K562 (cell line): ENCODE measurements at places on chromosomes 3 and 15.

GRCh38 chr3:54591157-54591556 lies 336.7 kb downstream of the LRTM1 start:
- no peak for DNase-seq

DNA sequence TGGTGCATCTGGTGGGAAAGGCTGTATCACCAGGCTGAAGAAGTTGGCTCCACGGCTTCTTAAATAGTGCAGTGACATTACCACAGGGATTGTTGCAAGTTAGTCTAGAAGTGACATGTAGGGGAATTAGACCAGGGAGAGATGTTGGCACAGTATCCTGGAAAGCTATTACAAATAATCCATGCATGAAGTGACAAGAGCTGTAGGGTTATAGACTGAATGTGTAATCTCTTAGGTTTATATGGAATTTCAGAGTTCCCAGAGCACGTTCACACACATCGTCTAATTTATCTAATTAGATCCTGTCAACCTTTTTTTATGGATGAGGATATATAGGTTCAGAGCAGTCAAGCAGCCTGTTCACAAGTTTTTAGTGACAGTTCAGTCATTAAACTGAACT lies 37.3 kb upstream of the APH1B start:
- no peak for DNase-seq

GRCh38 chr3:4756855-4757574 lies 222.2 kb upstream of the BHLHE40 start:
- DNase-seq = no peak

- peak; percentile 31 for DNase-seq
These were observed 66.7 kb downstream of the LARS2 start for GRCh38 chr3:45455040-45455439.

GRCh38 chr15:90529011-90529370 lies 732 bp upstream of the CRTC3 start:
- DNase-seq = no peak

DNA sequence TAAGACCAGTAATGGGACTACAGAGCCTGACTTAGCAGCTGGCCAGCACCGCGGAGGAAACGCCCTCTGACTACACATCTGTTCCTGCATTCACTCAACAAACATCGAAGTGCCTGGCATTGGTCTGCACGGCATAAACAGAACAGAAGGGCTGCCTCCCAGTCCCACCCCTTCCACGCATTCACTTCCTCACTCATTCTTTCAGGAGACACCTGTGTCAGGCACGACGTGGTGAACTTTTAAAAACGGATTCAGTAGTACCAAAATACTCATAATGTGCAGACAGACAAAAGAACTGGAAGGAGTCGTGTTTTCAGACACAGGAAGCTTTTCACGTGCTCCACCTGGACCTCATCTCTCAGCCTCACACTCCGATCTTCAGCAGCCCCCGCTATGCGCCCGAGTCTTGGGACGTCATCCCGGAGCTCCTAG lies 123.3 kb downstream of the XXYLT1 start:
- DNase-seq = no peak

- DNase-seq = no peak
These were observed 30.2 kb upstream of the TLE3 start for GRCh38 chr15:70127770-70128413.

GRCh38 chr3:185920184-185920583 lies 17.6 kb downstream of the TRA2B start:
- DNase-seq = no peak

DNA sequence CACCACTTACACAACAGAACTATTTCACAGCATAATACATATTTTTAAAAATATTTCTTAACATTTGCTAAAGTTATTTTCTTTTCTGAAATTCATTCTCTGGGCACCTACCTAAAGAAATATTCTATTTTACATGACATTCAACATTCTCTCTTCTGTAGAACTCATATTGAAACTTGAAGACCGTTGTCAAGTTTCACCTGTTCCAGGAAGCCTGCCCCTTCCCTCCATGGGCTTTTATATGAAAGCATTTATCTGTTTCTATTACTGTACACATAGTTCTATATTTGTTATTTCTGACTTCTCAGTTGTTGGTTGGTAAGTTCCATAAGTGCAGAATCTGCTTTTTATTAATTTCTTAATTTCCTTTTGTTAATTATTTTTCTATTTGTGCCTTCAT lies 204.3 kb upstream of the ALCAM start:
- DNase-seq = no peak

GRCh38 chr15:60889006-60889405 lies 340.1 kb downstream of the RORA start:
- DNase-seq = no peak

DNA sequence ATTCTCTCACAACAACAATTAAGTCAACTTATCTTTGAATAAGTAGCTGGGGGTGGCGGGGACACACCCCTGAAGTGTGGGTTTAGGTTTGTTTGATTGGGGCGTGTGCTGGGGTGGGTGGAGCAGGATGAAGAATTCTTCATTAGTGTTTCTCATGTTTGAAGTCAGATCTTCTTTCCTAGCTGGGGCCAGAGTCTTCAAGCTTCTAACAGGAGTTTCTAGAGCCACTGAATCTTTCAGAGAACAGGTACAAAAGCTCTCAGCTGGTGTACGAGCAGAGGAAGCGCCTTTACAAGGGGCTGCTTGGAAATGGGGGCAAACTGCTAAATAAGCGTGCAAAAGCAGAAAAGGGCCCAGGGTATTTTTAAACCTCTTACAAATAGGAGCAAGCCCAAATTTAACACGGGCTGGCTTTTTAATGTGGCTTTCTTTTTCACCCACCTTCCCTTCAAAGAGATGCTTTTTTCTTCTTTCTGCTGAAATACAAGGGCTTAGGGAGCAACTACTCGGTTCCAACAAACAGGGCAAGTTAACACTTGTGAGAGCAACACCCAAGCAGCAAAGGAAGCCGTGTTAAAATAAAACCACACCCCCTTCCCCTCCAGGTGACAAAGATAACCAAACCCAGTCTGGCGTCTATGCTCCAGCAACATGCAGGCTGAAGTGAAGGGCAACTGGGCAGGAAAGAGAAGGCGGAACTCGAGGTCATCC lies 86.9 kb upstream of the RASGRP1 start:
- no peak for DNase-seq

DNA sequence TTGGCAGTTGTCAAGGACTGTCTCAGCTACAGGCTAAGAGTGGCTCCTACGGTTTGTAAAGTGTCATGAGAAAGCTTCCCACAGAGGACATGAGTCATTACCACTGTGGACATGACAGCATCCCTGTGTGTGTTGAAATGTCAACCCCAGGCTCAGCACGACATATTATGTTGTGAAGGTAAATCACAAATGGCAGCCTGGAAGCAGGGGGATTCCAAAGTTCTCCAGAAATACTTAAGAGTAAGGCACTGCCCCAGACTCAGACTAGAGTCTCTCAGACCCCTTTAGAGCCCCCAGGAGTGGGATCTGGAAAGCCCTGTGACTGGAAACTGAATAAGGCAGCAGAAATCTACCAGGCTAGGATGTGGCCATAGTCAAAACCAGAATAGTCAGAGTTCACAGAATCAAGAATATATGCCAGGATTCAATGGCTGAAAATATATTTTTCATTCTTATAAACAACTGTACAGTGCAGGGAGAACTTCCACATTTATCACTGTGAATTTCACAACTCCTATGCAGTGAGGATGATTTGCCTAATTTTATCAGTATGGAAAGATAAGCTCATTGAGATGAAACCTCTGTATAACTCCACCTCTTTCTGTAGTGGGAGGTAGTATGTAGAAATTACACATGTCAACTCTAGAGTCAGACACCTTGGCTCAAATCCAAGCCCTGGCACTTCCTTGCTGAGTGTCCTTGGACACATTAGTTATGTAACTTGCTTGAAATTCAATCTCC lies 237.1 kb upstream of the CFAP20DC start:
- no peak for DNase-seq

- DNase-seq = no peak
These were observed 672.3 kb downstream of the CADM2 start for GRCh38 chr3:85631070-85631469.

GRCh38 chr3:32176989-32177701 lies 61.3 kb upstream of the CMTM8 start:
- peak; percentile 49 for DNase-seq

GRCh38 chr3:174268586-174268985 lies 590.5 kb upstream of the NAALADL2 start:
- no peak for DNase-seq

GRCh38 chr15:51132384-51133139 lies 37.9 kb upstream of the TNFAIP8L3 start:
- peak; percentile 56 for DNase-seq

- DNase-seq = peak; percentile 29
These were observed 33.4 kb downstream of the UBXN7 start for GRCh38 chr3:196398782-196399181.

GRCh38 chr3:14253022-14253706 lies 74.5 kb downstream of the LSM3 start:
- no peak for DNase-seq

GRCh38 chr3:57230006-57230405 lies 2.5 kb downstream of the APPL1 start:
- no peak for DNase-seq

DNA sequence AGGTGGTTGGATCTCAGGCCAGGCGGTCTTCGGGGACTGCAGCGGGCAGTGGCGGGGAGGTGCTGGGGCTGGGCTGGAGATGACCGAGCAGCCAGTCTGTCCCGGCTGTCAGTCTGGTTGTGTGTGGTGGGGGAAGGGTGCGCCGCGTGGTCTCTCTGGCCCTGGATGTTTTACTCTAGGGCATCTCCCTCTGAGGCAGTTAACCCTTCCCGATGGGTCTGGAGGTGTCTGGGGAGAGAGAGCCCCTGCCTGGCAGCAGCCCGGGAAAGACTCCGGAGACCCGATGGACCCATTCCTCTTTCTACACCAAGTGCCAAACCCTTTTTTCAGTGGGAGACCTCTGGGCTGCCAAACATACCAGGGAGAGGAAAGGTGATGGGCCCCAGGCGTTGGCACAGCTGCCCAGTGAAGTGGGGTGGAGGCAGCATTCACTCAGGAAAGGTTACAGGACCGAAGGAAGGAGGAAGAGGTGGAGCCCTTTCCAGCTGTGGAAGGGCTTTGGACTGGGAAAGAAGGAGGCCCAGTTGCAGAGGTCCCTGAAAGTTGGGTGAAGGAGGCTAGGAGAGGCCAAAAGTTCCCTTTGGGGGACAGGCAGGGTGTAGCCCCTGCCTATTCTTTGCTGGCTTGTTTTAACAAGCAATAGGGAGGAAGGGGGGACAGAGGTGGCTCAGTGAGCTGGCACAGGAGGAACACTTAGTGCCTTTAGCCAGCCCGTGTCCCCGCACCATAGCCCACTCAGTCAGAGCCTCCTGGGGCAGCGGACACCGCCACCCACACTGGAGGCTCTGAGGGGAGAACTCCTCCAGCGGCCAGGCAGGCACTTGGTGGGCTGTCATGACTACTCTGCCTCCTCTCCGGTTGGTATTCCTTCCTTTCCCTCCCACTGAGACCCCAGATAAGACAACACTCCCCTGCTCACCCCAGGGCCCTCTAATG lies 2.7 kb upstream of the BAHD1 start:
- peak; percentile 50 for DNase-seq

GRCh38 chr3:184574515-184575417 lies 13.2 kb downstream of the EPHB3 start:
- DNase-seq = no peak

DNA sequence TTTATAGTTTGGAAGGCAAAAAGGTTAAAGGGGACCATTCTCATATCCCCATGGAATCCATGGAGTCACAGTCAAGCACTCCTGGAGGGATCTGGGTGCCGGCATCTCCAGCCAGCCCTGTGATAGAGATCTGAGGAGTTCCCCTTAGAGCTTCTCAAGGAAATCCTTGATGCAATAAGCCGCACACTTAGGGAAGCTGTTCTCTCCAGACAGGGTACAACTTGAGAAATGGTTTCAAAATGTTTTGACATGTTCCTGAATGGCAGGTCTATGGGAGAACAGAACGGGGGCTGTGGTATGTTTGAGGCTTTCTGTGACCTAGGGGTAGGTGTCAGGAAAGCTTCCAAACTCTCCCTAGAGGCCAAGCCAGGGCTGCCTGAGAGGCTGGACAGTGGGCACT lies 292.9 kb downstream of the TLE3 start:
- no peak for DNase-seq

DNA sequence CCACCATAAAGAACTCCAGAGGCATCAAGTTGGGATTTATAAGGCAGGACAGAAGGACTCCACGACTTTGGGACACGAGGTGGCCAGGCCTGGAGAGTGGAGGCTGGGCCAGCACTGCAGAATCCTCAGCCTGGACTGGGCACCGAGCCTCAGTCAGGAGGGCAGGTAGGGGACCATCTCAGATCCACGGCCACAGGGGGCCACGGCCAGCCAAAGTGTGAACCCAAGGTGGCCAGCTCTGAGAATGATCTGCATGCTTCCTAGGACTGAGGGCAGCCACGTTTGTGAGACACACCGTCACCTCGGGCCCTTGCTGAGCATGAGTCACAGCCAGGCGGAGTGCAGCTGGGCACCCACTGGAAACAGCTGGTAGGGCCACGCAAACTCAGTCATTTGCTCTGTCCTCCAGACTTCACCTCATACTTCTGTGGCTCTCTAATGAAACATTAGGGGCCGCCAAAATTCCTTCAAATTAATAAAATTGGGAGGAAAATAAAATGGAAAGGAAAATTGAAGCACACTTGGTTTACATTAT lies 65.8 kb downstream of the CTNNB1 start:
- DNase-seq = no peak

- no peak for DNase-seq
These were observed 19.4 kb downstream of the IFT57 start for GRCh38 chr3:108202834-108203233.

- DNase-seq = no peak
These were observed 210.3 kb upstream of the TPM1 start for GRCh38 chr15:62832231-62832630.

GRCh38 chr3:135440233-135440632 lies 525.3 kb upstream of the PPP2R3A start:
- DNase-seq = no peak

GRCh38 chr15:69749797-69750196 lies 297.2 kb downstream of the RPLP1 start:
- no peak for DNase-seq

GRCh38 chr3:16824081-16824696 lies 60.6 kb upstream of the PLCL2 start:
- no peak for DNase-seq

GRCh38 chr3:13623101-13623654 lies 74.3 kb downstream of the FBLN2 start:
- no peak for DNase-seq
